ENCODE measurements at places on chromosomes 3 and 15. TPM values are rescaled to one million over a fixed set of nuclear protein-coding genes. Genes with fewer than 3 reads are reported as not detected.

DNA sequence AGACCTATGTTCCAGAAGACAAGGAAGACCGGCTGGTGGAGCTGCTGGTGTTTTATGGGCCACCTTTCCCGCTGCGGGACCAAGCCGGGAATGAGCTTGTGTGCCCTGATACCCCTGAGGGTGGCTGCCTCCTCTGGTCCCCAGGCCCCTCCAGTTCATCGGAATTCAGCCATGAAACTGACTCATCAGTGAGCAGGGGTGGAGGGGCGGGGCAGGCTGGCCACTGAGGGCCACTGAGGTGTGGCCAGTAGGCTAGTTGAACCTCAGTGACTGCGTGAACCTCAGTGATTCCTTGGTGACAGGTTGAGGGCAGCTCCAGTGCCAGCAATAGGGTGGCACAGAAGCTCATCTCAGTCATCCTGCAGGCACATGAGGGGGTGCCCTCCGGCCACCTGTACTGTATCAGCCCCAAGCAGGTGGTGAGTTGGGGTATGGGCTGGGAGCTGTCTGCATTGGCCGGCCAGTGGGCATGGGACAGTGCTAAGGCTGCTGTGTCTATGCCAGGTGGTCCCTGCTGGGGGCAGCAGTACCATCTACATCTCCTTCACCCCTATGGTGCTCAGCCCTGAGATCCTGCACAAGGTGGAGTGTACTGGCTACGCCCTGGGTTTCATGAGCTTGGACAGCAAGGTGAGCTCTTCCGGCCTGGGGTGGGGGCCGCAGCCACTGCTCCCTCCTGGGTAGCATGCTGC lies 20.3 kb downstream of the ACAA1 start:
- DNase-seq, result no peak

Gene SOX14
- total RNA-seq, result not detected

Gene TMEM40
- total RNA-seq, result 4.0 TPM

Gene GOLGA8R
- 5.9 TPM for total RNA-seq

Gene TLR9
- total RNA-seq, result not detected

- DNase-seq, result no peak
Measured at GRCh38 chr3:31766669-31767068, 214.4 kb downstream of the OSBPL10 start.

DNA sequence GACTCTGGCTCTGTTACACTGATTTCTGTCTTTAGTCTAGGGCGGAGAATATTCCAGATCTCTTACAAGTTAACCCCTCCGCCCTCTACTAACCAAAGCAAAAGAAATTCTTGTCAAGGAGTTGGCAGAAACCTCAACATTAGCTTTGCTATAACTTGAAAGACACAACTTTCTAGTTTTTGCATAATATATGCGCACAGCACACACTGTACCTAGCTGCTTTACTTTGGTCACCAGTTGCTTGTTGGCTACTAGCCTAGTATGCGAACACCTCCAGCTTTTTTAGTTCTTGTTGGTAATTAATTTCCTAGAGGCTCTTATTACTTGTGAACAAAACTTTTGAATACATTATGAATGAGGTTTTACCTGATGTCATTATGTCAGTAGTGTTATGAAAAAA lies 348.8 kb upstream of the C2CD4B start:
- no peak for DNase-seq

- DNase-seq, result no peak
Measured at GRCh38 chr3:42110631-42111030, 19.5 kb downstream of the TRAK1 start.

GRCh38 chr15:37204692-37205091 lies 104.3 kb upstream of the MEIS2 start:
- DNase-seq, result no peak

DNA sequence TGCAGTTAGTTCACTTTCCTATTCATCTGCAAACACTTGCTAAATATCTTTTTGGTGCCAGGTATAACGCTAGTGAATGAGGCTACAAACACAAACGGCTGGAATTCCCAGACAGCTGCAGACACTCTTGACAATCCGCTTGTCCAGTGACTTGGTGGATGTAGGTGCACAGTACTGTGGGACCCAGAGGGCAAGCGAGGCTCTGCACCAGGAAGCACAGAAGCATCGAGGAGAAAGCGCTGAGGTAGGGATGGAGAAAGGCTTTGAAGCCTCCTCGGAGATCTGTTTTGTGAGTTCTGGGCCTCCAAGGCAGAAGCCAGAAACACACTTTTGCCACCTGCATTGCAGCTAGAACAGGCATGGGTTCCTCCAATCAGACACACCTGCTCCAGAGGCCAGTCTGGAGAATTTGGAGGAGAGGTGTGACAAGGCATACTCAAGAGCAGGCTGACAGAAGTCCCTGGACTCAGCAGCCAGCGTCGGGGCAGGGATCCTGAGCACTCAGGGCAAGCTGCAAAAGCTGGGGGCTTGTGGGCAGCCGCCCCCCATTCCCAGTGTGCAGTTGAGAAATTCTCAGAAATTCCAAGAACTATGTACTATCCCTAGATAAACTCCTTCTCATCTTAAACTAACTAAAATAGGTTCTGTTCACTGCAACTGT lies 232.5 kb downstream of the OCA2 start:
- no peak for DNase-seq

DNA sequence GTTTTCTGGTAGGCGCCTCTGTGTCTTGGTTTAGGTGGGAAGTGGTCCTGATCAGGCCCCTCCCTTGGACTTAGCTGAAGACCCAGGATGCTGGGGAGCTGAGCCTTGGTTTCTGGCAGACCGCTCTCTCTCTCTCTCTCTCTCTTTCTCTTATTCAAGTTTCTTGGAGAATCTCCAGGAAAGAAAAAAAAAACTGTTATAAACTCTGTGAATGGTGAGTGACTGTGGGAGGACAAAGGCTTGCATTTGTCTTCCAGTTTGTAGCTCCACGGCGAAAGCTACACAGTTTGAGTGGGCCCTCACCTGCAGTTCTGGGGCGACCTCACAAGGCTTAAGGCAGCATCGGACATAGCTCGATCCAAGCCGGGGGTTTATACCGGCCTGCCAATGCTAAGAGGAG lies 7.5 kb downstream of the DET1 start:
- DNase-seq, result peak; percentile 33

DNA sequence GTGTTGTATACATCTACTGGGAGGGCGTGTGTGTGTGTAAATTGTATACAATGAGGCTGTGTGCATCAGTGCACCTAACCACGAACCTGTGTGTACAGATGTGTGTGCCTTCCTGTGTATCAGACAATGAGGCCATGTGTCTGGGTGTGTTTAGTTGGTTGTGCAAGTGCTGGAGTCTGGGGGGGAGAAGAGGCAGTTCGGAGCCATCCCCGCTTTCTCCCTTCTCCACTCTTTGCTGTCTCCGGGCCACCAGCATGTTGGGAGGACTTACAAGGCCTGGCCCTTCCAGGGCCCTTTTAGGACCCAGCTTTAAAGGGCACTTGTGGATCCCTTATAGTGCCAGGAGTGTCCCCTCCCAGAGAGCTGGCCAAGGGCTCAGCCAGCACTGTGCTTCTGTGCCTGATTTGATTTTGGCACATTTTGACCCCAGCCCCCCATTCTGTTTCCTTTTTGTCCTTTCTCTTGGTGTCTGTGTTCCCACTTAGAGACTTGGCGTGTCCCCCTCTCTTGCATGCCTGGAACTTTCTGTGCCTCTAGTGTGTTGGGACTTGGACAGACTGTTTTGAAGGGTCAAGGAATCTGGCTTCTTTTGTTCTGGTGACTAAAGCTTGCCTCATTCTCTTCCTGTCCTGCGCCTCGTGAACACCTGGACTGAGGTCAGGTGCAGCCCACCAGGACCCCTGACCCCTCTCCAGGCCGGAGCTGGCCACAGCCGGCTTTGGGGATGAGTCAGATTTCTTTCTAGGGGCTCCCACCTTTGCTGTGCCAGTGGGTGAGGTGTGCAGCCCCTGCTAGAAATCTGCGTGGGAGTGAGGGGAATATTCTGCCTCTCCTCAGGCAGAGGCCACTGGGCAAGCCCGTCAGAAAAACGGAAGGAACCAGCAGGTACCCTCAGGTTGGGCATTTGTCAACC lies 1.5 kb downstream of the CTDSPL start:
- DNase-seq, result peak; percentile 19

Gene GUCA1C
- total RNA-seq, result not detected

Gene FAM107A
- total RNA-seq, result not detected

GRCh38 chr15:61943992-61944391 lies 116.3 kb downstream of the VPS13C start:
- no peak for DNase-seq

GRCh38 chr3:66404197-66404596 lies 96.6 kb downstream of the LRIG1 start:
- no peak for DNase-seq

- no peak for DNase-seq
Measured at GRCh38 chr3:39278616-39278935, 1.3 kb downstream of the CX3CR1 start.

GRCh38 chr3:110164632-110165369 lies 827.5 kb upstream of the DPPA4 start:
- no peak for DNase-seq

DNA sequence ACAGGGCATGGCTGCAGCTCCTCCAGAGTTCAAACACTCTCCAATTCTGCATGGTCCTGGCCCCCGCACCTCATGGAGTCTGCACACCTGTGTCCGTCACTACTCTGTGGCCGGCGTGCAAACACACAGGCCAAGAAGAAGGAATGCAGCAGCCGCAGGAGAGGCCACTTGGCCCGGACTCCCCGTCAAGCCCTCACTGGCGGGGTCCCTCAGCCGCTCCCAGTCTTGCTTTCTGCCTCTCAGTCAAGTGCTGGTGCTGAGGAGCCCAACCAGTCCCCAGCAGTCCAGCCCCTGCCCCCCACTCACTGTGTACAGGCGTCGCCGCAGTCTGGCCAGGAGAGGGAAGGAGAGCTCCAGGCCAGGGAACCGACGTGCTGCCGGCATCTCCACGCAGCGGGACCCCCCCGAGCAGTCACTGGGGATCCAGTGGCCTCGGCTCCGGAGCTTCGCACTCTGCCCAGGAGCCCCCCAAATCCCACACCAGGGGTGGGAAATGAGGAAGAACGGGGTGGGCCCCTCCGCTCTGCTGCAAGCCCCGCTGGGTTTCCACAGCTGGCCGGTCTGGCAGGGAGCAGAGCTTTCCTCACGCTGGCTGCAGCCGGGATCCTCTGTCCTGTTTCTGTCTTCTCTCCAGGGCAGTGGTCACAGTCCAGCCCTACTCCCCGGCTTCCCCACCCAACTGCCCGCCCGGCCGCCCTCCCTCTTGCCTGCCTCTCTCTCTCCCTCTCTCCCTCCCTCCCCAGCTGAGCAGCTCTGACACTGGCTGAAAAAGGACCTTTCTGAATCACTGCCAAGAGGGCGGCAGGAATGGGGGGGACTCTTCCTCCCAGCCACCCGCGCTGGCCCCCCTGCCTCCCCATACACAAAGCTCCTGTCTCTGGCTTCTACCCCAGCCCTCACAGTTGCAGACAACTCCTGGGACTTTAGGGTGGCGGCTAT lies 16.0 kb downstream of the TNK2 start:
- peak; percentile 76 for DNase-seq

DNA sequence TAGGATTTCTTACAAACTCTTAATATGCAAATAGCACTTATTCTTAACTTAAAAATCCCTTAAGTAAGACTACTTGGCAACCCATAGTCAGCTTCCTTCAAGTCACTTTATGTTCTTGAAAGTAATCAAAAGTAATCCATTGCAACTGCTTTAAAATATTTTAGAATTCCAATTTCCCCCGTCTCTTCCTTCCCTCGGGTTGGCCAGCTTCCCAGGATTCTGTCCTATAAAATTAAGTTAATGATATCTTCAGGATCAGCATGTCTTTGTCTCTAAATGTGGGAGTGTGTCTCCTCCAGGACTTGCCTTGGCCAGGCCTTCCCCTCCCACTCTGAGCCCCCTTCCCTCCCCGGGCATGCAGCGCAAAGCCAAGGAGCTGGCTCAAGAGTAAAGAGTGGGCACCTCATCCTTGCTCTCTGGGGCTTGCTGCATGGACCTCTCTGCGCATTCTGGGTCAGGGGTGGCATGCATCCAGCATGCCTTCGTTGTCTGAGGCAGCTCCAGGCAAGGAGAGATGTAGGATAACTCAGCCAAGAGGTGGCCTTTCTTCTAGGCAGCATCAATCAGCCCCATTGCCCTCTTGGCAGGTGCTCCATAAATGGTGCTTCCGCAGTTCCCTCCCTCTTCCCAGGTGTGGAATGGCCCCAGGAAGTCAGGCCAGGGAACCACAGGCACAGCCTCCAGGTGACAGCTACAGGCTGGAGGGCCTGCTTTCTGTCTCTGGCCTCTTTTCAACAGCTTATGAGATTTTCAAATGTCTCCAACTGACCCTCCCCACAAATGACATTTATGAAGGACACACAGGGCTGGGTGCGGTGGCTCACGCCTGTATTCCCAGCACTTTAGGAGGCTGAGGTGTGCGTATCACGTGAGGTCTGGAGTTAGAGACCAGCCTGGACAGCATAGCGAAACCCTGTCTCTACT lies 108.7 kb upstream of the ALDH1A3 start:
- DNase-seq, result no peak

- DNase-seq, result peak; percentile 72
Measured at GRCh38 chr3:167032267-167032876, 347.7 kb downstream of the ZBBX start.

DNA sequence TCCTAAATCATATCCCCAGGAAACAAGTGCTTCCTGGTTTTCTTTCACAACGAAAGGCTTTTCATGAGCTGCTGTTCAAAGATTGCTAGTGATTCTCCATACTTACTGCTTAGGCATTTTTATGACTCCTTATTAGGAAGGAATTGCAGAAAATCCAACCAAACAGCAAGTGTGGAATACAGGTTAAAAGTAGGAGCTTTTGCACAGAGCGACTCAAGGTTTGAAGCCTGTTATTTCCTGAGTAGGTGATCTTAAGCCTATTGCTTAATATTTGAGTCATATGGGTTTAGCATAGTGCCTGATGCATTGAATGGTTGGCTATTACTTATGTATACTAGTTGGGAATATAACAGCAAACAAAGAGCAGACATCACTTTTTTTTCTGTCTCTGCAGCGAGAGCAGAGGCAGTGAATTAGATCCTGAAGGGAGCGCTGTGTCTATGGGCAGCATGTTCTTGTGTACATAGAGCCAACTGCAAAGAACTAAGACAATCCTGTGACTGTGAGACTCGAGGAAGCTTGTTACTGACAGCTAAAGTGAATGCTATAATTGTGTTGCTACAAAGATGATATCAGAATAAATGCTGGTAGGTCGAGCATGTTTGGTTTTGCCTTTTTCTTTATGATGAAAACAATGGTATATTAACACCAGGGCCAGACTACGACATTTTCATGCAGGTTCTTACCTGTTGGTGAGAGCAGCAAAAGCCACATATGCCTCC lies 6.3 kb downstream of the TM4SF1 start:
- DNase-seq, result peak; percentile 58

- no peak for DNase-seq
Measured at GRCh38 chr3:127168271-127168670, 24.7 kb upstream of the PRR23E start.

GRCh38 chr15:63046917-63047760 lies 4.6 kb downstream of the TPM1 start:
- DNase-seq, result no peak

Gene ACSBG1
- 1.6 TPM for total RNA-seq

- no peak for DNase-seq
Measured at GRCh38 chr15:76332796-76333195, 3.8 kb upstream of the ISL2 start.

Data from cardiac muscle cell (in vitro differentiated cells and primary cell).